ENCODE measurements at places on chromosomes 13 and 19.

DNA sequence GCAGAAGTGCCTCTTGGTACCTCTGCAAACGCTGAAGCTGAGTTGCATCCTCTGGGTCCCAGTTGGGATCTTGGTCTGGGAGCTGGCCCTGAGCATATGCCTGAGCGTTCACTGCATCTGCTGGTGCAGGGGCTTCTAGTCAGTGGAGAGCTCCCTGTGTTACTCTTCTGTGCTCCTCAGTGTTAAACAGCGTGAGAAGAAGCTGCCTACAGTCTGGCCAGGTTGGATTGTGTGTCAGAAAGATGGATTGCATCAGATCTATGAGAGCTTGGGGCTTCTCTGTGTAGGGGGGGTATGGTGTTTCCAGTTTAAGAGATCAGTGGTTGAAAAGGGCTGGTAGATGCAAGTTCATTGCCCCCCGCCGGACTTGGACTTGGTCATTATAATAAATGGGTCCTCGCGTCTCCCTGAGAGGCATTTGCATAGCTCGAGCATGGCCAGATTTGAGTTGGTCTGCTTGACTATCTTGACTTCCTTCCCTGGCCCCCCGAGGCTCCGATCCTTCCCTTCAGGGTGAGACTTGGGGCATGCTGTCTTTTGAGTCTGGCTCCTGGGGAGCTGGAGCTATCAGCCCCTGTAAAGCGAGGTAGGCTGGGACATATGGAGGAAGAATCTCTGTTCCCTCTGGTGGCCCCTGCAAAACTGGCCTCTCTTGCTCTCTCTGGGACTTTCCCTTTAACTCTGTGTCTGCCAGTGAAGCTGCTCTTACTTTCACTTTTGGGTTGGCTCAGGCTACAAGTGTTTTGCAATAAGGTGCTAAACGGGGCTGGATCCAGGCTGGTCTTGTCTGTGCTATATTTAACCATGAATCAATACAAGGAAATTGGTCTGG is 52.9 kb downstream of the OR10H4 start:
- DNase-seq, result peak; percentile 51

- no peak for DNase-seq
These were observed 158.1 kb downstream of the KATNAL1 start for GRCh38 chr13:30149248-30149647.

DNA sequence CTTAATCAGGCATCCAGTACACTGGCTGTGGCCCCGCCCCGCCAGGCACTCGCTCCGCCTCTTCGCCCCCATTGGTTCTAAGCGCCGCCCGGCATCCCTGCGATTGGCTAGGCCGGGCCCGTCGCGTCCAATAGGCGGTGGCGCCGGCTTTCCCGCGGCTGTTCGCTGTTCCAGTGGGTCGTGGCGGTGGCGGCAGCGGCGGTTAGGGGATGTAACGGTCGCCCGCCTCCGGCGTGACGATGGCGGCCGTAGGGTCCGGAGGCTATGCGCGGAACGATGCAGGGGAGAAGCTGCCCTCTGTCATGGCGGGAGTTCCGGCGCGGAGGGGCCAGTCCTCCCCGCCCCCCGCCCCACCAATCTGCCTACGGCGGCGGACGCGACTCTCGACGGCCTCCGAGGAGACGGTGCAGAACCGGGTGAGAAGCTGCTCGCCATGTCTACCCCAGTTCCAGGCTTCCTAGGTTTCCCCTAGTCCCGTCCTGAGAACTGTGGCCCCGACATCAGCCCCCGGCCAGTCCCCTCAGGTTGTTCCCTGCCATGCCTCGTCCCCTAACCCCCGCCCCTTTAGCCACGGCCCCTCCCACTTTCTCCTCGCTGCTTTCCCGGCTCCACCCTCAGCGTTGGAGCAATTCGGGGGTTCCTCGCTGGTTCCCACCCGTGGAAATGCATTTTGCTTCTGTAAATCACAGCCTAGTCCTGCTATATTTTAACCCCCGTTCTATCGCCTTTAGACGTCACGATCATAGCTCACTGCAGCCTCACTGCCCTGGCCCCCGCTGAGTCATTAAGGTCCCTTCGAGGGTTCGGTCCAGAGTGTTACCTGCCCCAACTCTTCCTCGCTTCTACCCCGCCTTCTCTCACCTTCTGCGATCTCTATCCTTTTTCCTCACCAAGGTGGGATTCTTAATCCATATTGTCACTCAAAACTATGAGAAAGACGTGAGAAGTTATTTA is at the start of gene WDR62:
WDR62 (plus strand) TSS at position 165 of the 954 bp plus-strand sequence; CDS start at position 240, 75 bp downstream.
- peak; percentile 96 for DNase-seq

DNA sequence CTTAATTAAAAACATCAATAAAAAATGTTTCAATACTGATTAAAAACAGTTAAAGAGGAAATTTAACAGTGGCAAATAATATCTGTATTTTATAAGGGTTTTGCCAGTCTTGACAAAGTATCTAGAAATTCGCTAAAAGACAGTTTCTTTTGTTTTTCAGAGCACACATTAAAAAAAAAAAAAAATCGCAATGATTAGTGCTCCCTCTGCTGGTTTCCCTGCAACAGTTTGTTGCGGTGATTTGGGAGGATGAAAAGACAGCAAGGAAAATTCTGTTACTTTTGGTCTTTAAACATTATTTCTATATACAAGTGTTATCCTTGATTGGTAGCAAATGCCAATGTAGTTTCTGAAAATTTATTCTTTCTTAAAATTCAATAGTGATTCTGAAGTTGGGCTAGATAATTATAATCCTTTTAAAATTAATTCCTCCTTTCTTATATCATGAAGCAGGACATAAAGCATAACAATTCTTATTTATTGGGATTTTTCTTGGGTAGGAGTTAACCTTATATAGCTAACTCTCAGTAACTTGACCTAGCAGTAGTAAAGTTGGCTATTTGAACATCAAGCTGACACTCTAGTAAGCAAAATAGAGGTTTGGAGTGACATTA is 23.1 kb upstream of the SPRY2 start:
- peak; percentile 31 for DNase-seq

DNA sequence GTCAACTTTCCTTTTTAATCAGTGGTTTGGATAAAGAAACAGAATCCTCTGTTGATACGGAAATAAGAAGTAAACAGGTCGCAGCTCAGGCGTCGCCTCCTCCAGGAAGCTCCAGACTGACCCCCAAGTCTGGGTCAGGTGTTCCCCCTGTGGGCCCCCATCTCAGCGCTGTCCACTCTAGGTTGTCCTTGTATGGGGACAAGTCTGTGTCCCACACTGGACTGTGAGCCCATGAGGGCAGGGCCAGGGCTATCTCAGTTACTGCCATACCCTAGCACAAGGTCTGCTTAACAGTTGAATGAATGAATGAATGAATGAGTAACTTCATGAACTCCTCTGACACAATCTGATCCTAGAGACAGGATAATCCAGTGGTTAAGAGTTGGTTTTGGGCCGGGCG is 7.5 kb downstream of the CLASRP start:
- no peak for DNase-seq
